ENCODE measurements at places on chromosomes 2 and 18.

GRCh38 chr2:43569921-43570320 is 25.9 kb downstream of the THADA start:
- no peak for DNase-seq

GRCh38 chr2:223300326-223300725 is 248.3 kb downstream of the KCNE4 start:
- no peak for DNase-seq

GRCh38 chr2:55431982-55432627 is 12.4 kb upstream of the CCDC88A start:
- DNase-seq, result peak; percentile 41

DNA sequence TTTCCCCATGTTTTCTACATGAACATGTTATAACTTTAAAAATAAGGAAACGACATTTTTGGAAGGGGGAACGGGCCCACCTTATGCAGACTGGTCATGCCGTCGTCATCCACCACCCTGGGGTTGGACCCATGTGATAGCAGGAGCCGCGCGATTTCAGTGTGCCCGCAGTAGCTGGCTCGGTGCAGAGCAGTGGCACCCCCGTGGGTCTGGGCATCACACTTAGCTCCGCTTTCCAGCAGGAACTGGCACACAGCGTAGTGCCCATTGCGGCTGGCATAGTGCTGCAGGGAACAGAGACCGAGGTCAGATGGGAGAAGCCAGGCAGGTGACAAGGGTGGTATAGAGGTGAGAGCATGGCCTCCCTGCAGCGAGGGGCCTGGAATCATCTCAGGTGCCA is 4.5 kb downstream of the ANKRD39 start:
- no peak for DNase-seq

DNA sequence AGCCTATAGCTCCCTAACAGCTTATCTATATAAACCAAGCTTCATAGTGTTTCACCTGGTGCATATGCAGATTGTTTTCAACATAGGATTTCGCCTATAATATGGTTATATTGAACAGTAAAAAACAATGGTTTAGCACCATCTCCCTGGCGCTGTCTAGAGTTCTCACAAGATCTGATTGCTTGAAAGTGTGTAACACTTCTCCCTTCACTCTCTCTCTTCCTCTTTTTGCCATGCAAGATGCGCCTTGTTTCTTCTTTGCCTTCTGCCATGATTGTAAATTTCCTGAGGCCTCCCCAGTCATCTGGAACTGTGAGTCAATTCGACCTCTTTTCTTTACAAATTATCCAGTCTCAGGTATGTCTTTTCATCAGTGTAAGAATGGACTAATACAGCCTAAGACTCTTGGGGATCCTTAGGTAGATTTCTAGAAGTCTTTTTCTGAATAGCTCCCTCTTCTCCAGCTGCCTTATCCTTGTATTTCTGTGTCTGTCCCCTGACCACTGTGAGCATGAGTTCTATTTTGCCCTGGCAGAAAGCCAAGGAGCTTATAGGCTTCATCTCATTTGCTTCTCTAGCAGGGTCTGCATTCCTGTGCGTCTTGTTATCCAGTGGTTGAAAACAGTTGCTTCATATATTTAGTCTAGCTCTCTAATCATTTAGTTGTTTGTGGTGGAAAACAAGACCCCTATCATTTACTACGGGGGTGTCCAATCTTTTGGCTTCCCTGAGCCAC is 401.6 kb downstream of the GPD2 start:
- DNase-seq, result no peak

- DNase-seq, result no peak
These were observed 9.9 kb downstream of the DNMT3A start for GRCh38 chr2:25331686-25332365.

DNA sequence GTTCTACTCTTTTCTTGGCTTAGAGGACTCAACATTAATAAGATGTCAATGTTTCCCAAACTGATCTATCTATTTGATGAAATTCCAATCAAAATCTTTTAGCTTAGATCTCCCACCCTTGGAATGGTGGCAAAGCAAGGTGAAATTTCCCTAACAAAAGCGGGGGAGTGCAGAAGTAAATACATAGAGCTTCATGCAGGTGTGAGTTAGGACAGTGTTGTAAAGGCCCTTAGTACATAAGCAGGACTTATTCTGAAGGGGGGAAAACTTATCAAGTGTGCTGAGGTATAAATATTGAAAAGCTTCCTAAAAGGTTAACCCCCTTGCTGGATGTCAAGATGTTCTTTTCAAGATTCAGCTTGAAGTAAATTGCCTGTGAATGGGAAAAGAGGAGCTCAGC is 608.6 kb upstream of the CELF4 start:
- DNase-seq, result no peak

GRCh38 chr2:31535768-31536167 is 45.0 kb downstream of the SRD5A2 start:
- DNase-seq, result no peak

- DNase-seq, result no peak
These were observed 90.3 kb downstream of the SPATS2L start for GRCh38 chr2:200396781-200397242.

- DNase-seq, result no peak
These were observed 29.8 kb downstream of the CYTIP start for GRCh38 chr2:157414050-157414449.

- no peak for DNase-seq
These were observed 33.5 kb upstream of the SPRED2 start for GRCh38 chr2:65465857-65466256.

DNA sequence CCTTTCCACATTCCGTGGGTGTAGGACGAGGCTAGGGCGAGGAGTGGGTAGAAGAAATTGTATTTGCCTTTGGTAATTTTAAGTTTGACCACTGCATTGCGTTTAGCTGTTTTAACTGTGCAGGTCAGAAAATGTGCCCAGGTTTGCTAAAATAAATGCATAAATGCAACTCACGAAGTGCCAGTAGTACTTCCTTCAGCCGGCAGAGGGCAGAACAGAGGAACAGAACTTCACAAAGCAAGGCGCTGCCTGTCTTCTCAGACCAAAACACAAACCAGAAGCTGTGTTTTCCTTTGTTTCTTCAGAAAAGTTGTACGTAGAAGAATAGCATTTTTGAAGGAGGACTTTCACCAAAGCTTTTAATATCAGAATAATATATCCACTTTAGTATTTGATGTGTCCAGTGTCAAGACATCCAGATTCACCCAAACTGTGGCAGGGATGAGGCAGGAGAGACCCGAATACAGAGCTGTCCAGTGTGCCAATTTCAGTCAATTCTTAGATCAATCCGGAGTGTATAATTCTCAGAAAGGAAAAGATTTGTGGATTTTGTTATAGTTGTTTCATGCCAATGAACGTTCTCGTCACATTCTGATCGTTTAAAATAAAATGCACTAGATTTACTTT is 348.6 kb downstream of the DLGAP1 start:
- peak; percentile 55 for DNase-seq

DNA sequence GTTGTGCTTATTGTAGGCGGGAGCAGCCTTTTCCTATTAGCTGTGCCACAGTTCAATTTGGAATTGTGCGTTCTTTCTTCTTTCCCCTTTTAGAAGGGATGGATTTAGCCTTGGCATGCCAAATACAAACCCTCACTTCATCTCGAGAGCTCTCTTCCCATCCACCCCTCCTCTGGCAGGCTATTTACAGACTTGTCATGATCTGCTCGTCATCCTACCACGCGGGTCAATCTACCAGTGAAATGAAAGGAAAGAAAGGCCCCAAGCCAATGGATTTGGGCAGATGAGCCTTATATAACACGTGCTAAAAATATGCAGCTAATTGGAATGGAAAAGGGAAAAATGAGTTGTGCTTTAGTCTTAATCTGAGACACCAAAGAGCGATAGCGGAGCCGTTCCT is 277.5 kb downstream of the PRKCE start:
- no peak for DNase-seq

DNA sequence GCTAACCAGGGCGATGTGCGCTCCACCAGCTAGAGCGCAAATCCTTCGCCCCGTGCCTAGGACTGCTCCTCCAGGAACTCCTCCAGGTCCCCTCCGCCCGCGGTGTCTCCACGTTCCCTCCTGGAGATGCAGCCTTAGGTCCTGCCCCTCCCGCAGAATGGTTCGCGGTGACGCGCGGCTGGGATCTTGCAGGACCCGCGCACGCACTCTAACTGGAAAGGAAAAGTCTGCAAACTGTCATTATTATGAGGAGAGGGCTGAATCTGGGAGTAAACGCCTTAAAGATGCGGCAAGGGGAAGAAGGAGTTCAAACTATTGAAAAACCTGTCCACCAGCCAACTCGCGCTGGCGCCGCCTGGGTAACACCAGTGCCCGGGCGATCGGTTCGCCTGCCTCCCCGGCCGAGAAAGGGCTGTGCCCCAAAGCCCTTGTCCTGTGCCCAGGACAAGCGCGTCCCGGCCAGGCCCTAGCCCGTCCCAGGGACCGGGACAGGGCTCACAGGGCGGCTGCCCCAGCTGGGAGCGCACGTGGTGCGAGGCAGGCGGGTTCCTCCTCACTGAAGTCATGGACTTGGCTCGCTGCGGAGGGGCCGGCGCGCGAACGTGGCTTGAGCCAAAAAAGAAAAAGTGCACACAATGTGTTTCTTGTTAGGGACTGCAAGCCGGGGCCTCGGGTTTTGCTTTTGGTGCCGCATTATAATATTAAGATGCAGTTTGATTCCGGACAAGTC is 5.5 kb upstream of the ID2 start:
- no peak for DNase-seq

DNA sequence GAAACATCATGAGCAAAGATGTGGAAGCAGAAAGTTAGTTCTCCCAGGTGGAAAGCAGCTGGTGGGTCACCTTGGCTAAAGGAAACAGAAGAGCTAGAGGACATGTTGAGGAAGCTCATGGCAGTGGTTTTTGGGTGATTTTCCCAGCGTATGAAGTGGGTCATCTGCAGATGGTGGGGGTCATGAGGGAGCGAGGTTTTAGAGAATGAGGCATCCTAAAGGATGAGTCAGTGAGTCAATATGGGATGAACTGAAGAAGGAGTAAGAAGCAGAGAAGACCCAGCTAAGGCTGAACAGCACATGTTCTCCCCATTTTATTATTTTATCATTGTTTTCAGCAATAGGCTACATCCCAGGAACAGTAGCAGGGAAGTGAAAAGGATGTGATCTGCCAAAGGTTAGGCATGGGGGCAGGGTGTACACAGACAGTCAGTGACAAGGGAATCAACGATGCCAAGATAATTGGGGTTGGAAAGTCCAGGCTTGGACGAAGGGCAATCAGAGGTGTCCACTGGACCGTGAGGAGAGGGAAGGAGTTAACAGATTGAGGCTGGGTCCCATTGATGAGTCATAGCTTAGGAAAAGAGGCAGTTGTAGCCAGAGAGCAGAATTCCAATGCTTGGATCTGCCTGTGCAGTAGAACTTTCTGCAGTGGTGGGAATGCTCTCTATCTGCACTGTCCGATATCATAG is 289.3 kb upstream of the RAB12 start:
- DNase-seq, result no peak

DNA sequence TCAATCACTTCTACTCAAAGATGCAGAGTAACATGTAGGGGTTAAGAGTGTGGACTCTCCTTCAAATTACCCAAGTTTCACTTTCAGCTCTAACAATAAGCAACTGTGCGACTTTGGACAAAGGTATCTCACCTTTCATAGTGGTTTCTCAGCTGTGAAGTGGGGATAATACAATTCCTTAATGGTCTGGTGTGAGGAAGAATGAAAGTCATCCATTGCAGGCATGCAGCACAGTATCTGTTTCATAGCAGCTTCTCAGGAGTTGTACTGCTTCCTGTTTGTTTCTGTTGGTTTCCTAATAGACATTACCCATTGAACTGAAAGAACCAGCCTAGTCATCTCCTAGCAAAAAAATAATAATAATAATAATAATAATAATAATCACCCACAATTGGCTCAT is 74.4 kb downstream of the DDX18 start:
- DNase-seq, result no peak

DNA sequence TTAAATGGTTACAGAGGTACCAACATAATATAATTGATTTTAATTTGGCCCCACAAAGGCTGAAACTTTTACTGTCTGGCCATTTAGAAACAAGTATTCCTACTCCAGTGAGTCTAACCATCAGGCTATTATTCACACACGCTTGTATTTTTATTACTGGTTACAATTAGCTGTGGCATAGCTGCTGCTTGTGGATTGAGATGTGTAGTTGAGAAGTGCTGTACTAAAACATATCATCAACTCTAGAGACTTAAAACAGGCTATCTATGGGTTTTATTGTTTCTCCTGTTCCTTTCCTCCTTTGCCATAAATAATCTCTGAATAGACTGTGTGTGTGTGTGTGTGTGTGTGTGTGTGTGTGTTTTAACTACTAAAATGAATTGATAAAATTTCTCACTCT is 530.2 kb downstream of the CCDC85A start:
- DNase-seq, result no peak

- DNase-seq, result no peak
These were observed 101.6 kb downstream of the SLC4A3 start for GRCh38 chr2:219728991-219729487.

- no peak for DNase-seq
These were observed 132.2 kb downstream of the ARL4C start for GRCh38 chr2:234364661-234365060.

GRCh38 chr18:62455222-62455621 is 67.6 kb upstream of the ZCCHC2 start:
- no peak for DNase-seq

DNA sequence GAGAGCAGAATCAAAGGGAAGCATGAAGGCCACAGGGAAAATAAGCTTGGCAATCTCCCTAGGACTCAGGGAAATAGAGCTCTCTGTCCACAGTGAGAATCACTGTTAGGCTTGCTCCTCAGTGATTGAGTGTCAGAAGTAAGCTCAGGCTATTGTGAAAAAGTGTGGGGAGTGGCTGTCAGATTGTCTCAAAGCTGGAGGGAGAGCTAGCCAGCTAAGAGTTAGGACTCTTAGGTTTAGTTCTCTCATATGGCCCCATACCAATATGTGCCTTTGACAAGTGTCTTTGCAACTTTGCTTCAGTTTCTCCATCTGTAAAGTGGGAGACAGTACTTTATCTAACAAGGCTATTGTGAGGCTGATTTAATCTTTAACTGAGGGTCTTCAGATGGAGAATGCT is 17.2 kb downstream of the EIF4E2 start:
- no peak for DNase-seq

DNA sequence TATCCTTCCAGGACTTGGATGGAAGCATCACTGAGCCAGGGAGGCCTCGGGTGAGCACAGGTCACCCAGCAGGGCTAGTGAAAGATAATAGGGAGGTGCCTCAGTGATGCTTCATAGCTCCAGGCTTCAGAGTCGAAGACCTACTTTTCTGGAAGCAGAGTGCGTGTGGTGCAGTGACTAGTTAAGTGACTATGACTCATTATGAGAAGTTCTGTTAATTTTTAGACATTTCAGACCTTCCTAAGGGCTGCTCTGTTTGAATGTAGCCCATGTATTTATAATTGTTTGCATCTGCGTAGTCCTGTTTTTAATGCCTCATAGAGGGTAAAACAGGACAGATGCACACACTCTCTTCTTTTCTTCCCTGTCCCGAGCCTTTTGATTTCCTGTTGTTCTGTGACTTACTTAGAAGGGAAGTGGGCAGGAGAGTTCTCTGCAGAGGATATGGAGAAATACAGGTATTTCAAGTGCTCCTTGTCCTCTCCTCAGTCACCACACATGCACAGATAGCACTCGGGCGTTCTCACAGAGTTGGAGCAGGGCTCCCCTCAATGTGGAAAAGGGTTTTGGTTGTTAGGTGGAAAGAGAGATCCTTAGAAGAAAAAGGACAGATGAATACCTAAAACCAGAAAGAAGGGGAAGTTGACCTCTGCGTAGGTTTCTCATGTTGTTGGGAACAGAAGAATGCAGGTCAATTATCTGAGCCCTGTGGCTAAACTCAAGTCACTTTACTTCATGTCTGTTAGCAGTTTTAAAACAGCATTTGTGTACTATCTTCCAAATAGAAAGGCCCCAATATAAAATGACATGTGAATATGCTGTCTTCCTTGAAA is 34.7 kb downstream of the RALB start:
- no peak for DNase-seq

- no peak for DNase-seq
These were observed at the start of gene RTKN for GRCh38 chr2:74441690-74442482. RTKN (minus strand) TSS chr2:74441937; CDS start chr2:74441816, 121 bp downstream.

GRCh38 chr2:235925250-235925919 is 242.8 kb downstream of the GBX2 start:
- DNase-seq, result no peak

Measured in Jurkat, Clone E6-1 (cell line).